ENCODE measurements at places on chromosomes 12 and 14. TPM values are rescaled to one million over a fixed set of nuclear protein-coding genes. Genes with fewer than 3 reads are reported as not detected.

Gene BMP4
- total RNA-seq = not detected

- no peak overlapping the region for H3K4me3 ChIP-seq
- peaks cover 16% of the 10 kb centered on the region for H3K4me1 ChIP-seq
- H3K36me3 ChIP-seq = no peaks in the 10 kb centered on the region
- no peak for DNase-seq
- H3K27ac ChIP-seq = no peak overlapping the region
- H3K27me3 ChIP-seq = no peaks in the 10 kb centered on the region
Measured at GRCh38 chr12:47184813-47185212, 105.1 kb upstream of the AMIGO2 start.

- no peaks in the 10 kb centered on the region for H3K4me1 ChIP-seq
- no peak overlapping the region for H3K4me3 ChIP-seq
- no peaks in the 10 kb centered on the region for H3K27me3 ChIP-seq
- no peak for DNase-seq
- peaks cover 43% of the 10 kb centered on the region for H3K36me3 ChIP-seq
Measured at GRCh38 chr12:56661560-56661959, 15.8 kb upstream of the ATP5F1B start.

GRCh38 chr14:61065656-61066055 lies 84.6 kb downstream of the SLC38A6 start:
- H3K27me3 ChIP-seq = no peaks in the 10 kb centered on the region
- no peak for DNase-seq
- no peak overlapping the region for H3K27ac ChIP-seq
- H3K4me3 ChIP-seq = no peak overlapping the region
- no peaks in the 10 kb centered on the region for H3K4me1 ChIP-seq
- 0 out of 2 replicates have a peak, but pooled peaks cover 5% of the 10 kb centered on the region for H3K36me3 ChIP-seq

GRCh38 chr12:107287436-107288413 lies 194.4 kb upstream of the CRY1 start:
- peak; percentile 12 for DNase-seq
- no peaks in the 10 kb centered on the region for H3K27me3 ChIP-seq
- no peak overlapping the region for H3K27ac ChIP-seq
- H3K4me1 ChIP-seq = no peaks in the 10 kb centered on the region

Gene PCBP2
- 143 TPM for total RNA-seq

DNA sequence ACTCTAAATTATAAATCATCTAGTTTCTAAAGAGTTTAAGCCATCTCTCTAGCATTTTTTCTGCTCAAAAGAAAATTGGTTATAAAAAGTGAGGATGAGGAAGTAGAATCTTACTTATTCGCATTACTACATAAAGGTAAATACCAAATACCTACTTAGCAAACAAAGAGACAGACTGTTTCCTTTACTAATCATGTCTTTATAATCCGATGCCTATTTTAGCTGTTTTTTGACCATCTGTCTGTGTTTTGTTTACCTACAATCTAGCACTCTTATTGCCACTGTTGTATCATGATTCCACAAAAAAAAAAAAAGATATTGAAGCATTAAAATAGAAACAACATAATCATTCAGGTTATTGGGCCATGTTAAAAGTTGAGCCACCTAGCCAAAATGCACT lies 396.2 kb downstream of the PAWR start:
- H3K27me3 ChIP-seq = no peaks in the 10 kb centered on the region
- no peak overlapping the region for H3K27ac ChIP-seq
- no peaks in the 10 kb centered on the region for H3K36me3 ChIP-seq
- no peak for DNase-seq
- no peak overlapping the region for H3K4me3 ChIP-seq
- H3K4me1 ChIP-seq = peaks cover 15% of the 10 kb centered on the region

- H3K27me3 ChIP-seq = no peaks in the 10 kb centered on the region
- no peaks in the 10 kb centered on the region for H3K36me3 ChIP-seq
- H3K27ac ChIP-seq = no peak overlapping the region
- DNase-seq = peak; percentile 60
Measured at GRCh38 chr12:121505513-121505912, 75.3 kb downstream of the KDM2B start.

DNA sequence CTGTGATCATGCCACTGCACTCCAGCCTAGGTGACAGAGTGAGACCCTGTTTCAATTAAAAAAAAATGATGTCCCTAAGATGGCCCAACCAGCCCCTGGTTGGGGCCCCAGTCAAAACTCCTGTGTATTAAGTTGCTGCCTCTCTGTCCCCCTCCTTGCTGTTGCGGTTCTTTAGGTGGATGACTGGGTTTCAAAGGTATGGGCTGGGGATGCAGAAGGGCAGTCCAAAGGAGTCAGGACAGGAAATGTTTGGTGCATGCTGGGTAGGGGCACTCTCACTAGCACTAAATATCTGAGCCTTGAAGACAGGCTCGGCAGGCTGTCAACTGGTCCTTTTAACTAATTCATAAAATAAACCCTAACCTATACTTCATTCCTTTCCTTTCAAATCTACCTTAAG lies 12.0 kb upstream of the PIP4K2C start:
- no peak overlapping the region for H3K27ac ChIP-seq
- H3K4me1 ChIP-seq = no peaks in the 10 kb centered on the region
- no peaks in the 10 kb centered on the region for H3K27me3 ChIP-seq
- no peaks in the 10 kb centered on the region for H3K36me3 ChIP-seq
- H3K4me3 ChIP-seq = no peak overlapping the region

DNA sequence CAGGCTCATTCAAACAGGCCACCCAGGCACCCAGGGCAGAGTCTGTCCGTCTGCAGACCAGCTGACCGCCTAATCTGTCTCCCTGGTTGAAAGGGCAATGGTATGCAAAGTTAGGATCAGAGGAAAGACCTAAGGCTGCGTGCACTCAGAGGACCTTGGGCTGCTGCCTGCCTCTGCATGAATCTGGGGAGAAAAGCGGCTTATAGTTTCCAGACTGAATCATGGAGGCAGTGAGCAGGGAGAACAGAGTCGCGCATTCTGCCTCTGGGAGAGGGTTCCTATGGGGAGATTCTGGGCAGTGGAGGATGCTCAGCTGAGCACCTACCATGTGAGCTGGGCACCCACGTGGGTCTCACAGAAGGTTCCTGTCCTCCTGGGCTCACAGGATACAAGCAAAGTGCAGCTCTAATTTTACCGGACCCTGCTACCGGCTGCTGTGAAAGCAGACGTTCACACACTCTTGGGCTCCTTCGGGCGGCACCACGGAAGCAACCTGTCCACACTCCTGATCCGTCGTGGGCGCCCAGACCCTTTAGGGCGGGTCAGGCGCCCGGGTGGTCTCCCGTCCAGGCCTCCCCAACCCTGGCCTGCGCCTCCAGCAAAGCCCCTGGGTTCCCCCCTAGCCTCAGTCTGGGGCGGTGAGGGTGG lies 772 bp downstream of the SCARB1 start:
- H3K36me3 ChIP-seq = no peaks in the 10 kb centered on the region
- H3K4me1 ChIP-seq = no peaks in the 10 kb centered on the region
- no peak overlapping the region for H3K27ac ChIP-seq

Gene ENDOU
- total RNA-seq = not detected

- H3K27me3 ChIP-seq = no peaks in the 10 kb centered on the region
- no peak for DNase-seq
- H3K4me3 ChIP-seq = no peak overlapping the region
- H3K36me3 ChIP-seq = no peaks in the 10 kb centered on the region
- no peak overlapping the region for H3K27ac ChIP-seq
Measured at GRCh38 chr14:20611277-20611676, 20.1 kb upstream of the RNASE12 start.

- no peak for DNase-seq
- H3K27me3 ChIP-seq = no peaks in the 10 kb centered on the region
- no peak overlapping the region for H3K4me3 ChIP-seq
- H3K27ac ChIP-seq = no peak overlapping the region
- no peaks in the 10 kb centered on the region for H3K4me1 ChIP-seq
Measured at GRCh38 chr12:123344086-123344485, 20.6 kb downstream of the SBNO1 start.

Gene CLEC2A
- not detected for total RNA-seq

GRCh38 chr14:31960039-31960438 lies 117.1 kb upstream of the ARHGAP5 start:
- H3K27me3 ChIP-seq = no peaks in the 10 kb centered on the region
- no peak overlapping the region for H3K4me3 ChIP-seq
- peak; percentile 25 for DNase-seq
- 0 out of 2 replicates have a peak, but pooled peaks cover 3% of the 10 kb centered on the region for H3K4me1 ChIP-seq

GRCh38 chr14:80628547-80628946 lies 313.0 kb downstream of the CEP128 start:
- H3K36me3 ChIP-seq = no peaks in the 10 kb centered on the region
- no peak for DNase-seq
- no peak overlapping the region for H3K4me3 ChIP-seq
- H3K4me1 ChIP-seq = peaks cover 34% of the 10 kb centered on the region
- H3K27me3 ChIP-seq = no peaks in the 10 kb centered on the region
- no peak overlapping the region for H3K27ac ChIP-seq

Gene DYRK2
- total RNA-seq = 25.4 TPM

DNA sequence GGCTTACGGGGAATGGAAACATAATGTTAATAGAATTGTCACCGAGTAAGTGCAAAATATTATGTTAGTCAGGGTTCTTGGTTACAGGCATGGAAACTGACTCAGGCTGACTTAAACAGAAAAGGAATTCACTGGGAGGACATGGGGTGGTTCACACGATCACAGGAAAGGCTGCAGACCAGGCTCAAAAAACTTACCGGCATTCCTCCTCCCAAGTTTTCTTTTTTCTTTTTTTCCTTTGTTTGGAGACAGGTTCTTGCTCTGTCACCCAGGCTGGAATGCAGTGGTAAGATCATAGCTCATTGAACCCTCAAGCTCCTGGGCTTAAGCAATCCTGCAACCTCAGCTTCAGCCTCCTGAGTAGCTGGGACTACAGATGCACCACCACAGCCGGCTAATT lies 11.9 kb upstream of the UBE2N start:
- peak overlapping the region; percentile 82 for H3K27ac ChIP-seq
- peak; percentile 89 for DNase-seq
- peaks cover 13% of the 10 kb centered on the region for H3K4me1 ChIP-seq

Gene ACSM4
- not detected for total RNA-seq

GRCh38 chr12:50132505-50133135 lies 20.6 kb downstream of the COX14 start:
- H3K4me3 ChIP-seq = no peak overlapping the region
- peaks cover 8% of the 10 kb centered on the region for H3K4me1 ChIP-seq
- H3K27ac ChIP-seq = no peak overlapping the region
- peaks cover 48% of the 10 kb centered on the region for H3K36me3 ChIP-seq

- H3K27ac ChIP-seq = no peak overlapping the region
- DNase-seq = peak; percentile 35
- no peaks in the 10 kb centered on the region for H3K36me3 ChIP-seq
- peaks cover 28% of the 10 kb centered on the region for H3K4me1 ChIP-seq
Measured at GRCh38 chr12:79128956-79129355, 264.4 kb downstream of the SYT1 start.

Gene RESF1
- total RNA-seq = 6.3 TPM

- peaks cover 34% of the 10 kb centered on the region for H3K4me1 ChIP-seq
- H3K27ac ChIP-seq = peak overlapping the region; percentile 98
- H3K36me3 ChIP-seq = peaks cover 7% of the 10 kb centered on the region
- peak; percentile 63 for DNase-seq
Measured at GRCh38 chr12:57110104-57111030, 795 bp downstream of the STAT6 start.

- H3K4me1 ChIP-seq = no peaks in the 10 kb centered on the region
- DNase-seq = no peak
- no peak overlapping the region for H3K27ac ChIP-seq
- no peaks in the 10 kb centered on the region for H3K36me3 ChIP-seq
- no peak overlapping the region for H3K4me3 ChIP-seq
Measured at GRCh38 chr12:228846-229200, 14.9 kb upstream of the SLC6A12 start.

DNA sequence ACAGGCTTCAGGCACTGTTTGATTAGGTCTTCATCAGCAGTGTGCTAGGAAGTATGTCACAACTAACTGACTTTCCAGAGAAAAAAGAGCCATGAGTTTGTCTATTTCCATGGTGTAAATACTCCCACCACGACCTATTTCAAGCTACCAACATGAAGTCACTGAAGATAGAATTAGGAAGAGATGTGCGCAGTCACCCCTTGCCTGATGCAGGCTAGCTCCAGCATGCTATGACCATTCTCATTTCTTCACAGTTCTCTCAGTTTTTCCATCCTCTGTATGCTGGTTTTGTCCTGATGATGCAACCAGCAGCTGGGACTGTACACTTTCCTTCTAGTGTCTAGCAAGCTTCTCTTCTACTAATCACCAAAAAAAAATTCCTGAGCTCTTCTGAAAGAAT lies 191.6 kb upstream of the NUDT4 start:
- H3K27ac ChIP-seq = no peak overlapping the region
- no peaks in the 10 kb centered on the region for H3K36me3 ChIP-seq
- H3K4me3 ChIP-seq = no peak overlapping the region
- DNase-seq = peak; percentile 71

Measured in GM23248 (cell line).